NCI-H1436 (cell line): ENCODE measurements at places on chromosomes 3 and 15.

- no peak for DNase-seq
Observed at GRCh38 chr15:59276225-59277178, 69.9 kb downstream of the LDHAL6B start.

DNA sequence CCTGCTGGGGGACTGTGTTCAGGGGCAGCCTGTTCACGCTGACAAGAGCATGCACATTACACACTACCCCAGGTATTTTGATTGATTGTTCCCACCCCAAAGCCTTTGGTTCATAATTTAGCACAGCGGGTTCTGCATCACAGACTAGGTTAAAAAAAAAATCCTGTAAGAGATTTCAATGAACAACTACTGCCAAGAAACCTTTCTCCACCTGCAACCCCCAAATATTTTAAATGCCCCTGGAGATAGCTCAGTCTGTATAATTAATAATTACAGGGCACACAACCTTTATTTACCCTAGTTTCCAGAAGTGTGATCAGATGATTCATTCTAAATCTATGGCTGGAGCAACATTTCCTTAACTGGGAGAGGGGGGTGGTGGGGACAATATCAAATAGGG is 87.6 kb downstream of the NR2F2 start:
- no peak for DNase-seq

GRCh38 chr3:49476563-49476962 is 6.5 kb downstream of the DAG1 start:
- no peak for DNase-seq

- DNase-seq = no peak
Observed at GRCh38 chr15:89340573-89340972, 5.9 kb upstream of the POLG start.

DNA sequence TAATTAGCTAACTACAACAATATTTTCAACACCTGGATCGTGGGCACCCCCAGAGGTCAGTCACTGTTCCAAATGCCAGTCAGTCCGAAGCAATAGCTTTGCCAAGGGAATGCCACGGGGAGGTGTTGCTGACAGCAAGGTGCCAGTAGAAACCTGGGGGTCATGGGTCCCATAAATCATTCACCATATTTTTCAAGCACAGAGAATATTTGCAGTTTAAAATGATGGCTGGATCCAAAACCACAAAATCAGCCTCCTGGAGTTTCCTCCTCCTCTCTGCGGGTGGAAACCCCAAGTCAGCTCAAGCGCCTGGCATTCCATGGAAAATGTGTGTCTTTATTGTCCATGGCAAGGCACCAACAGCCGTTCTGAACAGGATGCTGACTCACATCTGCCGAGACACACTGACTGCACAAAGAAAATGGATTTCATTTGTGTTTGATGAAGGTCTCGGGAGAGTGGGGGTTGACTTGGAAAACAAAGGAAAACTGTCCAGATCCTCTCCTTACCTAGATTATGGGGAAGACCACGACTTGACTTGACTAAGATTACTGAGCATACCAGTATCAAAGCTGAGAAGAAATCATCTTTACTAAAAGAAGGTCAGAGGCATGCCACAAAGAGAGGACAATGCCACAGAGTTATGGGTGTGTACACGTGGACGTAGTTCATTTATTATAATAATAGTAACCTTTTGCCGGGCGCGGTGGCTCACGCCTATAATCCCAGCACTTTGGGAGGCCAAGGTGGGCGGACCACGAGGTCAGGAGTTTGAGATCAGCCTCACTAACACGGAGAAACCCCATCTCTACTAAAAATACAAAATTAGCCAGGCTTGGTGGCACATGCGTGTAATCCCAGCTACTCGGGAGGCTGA is 26.4 kb downstream of the ANXA2 start:
- no peak for DNase-seq

DNA sequence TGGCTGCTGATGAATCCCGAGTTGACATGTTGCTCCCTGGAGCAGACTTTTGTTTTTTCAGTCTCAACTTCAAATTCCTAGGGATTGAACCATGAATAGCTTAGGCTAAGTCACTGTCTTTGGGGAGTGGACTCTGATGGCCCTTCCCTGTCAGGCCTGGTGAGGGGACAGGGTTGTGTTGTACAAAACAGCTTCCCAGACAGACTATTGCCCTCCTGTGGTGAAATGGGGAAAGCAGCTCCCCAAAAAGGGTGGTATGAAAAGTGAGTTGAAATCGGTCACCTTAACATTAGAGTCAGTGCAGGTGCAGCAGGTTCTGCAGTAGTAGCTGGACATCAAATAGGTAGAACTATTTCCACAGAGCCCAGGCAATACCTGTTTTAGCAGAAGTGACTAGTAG is 775.6 kb downstream of the ROBO2 start:
- no peak for DNase-seq

DNA sequence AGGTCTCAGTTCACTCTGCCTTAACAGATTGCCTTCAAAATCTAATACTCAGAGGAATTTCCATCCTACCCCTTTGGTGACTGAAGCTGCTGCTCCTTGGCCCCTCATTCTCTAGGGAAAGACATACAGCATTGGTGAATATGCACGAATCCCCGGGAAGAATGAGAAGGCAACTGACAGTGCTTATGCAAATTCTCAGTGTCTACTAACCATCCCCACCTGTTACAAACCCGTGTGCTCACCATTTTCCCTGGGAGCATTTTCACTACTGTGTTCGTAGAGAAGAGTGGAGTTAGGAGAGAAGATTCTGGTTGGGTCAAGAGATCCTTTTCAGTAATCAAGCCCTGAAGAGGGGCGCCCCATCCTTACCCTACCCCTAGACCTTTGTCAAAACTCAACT is 37.7 kb downstream of the SYNM start:
- DNase-seq = no peak

GRCh38 chr3:151232991-151233390 is 30.0 kb upstream of the GPR171 start:
- DNase-seq = no peak

GRCh38 chr3:52299879-52300611 is 12.4 kb downstream of the GLYCTK start:
- no peak for DNase-seq

GRCh38 chr15:78734451-78735064 is 76.7 kb downstream of the ADAMTS7 start:
- no peak for DNase-seq

DNA sequence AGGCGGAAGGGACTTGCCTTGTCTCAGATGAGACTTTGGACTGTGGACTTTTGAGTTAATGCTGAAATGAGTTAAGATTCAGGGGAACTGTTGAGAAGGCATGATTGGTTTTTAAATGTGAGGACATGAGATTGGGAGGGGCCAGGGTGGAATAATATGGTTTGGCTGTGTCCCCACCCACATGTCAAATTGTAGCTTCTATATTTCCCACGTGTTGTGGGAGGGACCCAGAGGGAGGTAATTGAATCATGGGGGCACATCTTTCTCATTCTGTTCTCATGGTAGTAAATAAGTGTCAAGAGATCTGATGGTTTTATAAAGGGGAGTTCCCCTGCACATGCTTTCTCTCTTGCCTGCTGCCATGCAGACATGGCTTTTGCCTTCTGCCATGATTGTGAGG is 89.2 kb downstream of the CGGBP1 start:
- DNase-seq = no peak

GRCh38 chr3:123799544-123800361 is 84.4 kb downstream of the MYLK start:
- no peak for DNase-seq

GRCh38 chr3:42689421-42690014 is 4.2 kb downstream of the KLHL40 start:
- no peak for DNase-seq

DNA sequence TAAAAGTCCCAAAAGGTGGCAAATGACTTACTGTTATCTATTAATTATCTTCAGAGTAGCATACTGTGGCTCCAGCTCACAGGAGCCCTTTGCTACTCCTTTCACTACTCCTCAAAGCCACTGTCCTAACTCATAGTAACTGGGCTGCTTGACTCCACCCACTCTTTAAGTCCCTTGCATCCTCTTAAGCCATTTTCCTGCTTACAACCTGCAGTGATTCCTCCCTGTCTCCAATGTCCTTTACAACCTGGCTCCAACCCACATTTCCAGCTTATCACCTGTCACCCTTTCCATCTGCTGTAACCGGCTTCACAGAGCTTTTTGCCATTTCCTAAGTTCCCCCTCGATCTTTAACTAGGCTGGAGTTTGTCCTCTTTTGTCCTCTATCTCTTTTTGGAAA is 388.1 kb downstream of the FGF12 start:
- no peak for DNase-seq

DNA sequence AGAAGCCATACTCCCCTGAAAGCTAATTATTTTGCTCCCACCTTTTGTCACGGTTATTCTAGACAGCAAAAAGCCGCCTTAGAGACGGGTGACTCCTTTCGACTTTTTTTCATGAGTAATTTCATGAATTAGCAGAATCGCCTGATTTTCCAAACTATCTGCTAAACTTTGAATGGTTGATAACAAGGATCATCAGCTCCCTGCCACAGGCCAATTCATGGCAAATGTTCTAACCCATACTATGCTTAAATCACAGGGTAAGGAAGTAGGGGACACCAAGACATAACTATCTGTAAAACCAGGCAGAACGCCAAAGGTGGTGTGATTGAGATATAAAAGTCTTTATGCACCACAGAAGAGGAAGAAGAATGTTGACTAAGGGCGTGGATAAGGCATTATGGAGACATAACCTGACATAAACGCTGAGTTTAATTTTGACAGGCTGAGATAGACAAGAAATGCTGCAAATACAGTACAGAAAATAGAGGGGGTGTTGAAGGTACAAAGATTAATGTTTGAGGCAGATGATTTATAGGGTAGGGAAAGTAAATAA is 891 bp upstream of the DMXL2 start:
- DNase-seq = no peak

GRCh38 chr3:194857469-194858113 is 171.9 kb downstream of the FAM43A start:
- no peak for DNase-seq

GRCh38 chr3:157063926-157064325 is 96.0 kb downstream of the CCNL1 start:
- DNase-seq = no peak

DNA sequence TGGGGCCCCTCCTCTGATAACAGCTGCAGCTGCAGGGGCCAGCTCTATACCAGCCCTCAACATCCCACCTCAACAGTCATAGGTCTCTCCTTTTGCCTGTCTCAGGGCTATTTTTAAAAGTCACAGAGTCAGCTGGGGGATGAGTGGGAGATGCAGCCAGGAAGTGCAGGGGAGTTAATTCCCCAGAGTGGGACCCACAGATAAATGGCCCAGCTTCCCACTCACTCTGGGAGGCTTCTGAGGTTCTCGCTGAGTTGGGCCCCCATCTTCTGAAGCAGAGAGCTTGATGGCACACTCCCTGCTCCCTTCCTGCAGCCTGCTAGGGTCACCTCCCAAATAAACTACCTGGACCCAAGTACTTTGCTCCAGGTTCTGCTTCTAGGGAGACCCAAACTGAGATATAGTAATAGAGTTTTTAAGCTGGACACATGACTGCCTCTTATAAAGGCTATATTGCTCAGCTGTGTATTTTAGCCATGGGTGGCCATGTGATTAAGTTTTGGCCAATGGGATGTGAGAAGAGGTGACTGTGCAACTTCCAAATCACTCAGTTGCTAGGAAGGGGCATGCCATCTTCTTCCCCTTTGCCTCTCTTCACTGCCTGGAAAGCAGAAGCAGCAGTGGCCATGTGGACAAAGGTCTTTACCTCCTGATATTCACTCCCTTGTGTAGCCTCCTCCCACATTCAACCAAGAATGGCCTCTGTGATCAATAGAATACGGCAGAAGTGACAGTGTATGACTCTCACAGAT is 15.5 kb upstream of the VIPR1 start:
- no peak for DNase-seq

DNA sequence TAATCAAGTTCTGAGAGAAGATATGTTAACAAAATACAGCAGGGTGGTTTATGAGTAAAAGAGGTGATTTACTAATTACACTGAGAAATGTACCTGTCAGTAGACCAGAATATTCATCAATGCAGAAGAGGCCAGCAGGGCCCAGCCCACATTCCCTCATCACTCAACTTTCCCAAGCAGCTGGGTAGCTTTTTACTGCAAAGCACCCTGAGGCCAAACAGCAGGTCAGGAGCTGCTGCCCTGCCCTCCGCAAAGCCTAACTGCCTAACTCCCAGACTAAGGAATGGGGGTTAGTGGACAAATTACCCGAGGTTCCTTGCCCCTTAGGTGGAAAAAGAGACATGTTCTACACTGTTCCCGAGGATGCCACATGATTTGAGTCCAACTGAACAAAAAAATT is 108.2 kb downstream of the TBL1XR1 start:
- DNase-seq = no peak

GRCh38 chr15:41647262-41647661 is 12.9 kb upstream of the MGA start:
- DNase-seq = no peak

DNA sequence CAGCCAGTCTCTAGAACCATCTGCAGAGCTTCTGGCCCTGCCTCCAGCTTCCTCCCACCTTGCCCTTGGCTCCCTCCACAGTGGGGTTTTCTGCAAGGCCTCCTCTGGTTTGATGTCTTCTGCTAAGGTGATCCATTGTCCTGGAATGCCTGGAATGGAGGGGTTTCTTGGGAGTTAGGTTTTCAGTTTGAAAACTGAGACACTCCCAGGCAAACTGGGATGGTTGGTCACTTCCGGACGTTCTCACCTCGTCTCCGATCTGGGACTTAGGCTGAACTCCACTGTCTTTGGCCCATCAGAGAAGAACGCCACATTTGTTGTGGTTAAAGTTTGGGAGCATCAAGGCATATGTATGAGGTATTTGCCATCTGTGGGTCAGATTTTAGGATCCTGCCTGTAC is 77.4 kb upstream of the KLHL25 start:
- no peak for DNase-seq

DNA sequence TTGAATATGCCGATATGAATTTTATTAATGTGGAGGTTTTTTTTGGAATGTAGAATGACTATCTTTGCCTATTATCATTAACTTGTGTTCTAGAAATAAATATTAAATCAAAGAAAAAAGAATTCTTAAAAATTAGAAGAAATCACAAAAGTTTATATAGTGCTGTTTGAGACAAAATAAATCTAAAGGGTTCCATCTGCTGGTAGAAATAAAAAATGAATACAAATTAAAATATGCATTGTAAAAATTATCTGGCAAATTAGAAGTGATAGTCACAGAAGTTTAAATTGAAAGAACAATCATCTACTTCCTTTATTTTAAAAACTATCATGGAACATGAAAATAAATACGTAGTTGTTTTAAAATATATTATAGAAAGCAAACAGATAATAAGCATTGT is 22.7 kb upstream of the ZBTB20 start:
- no peak for DNase-seq

DNA sequence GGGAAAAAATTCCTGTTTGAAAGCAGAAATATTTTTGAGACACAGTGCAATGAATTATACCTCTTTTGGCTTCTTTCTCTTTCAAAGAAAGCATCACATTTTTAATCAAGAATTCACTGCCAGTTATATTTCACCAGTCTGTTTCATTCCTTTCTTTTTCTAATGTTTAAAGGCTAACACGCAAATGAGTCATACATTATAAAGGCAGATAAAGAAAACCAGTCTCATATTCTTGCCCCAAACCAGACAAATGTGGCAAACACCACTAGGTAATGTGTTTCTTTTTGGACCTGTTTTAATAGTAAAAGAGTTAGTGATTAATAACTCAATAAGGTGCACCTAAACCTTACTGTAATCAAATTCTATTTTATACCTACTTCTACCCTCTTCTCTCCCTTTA is 83.8 kb downstream of the PLOD2 start:
- DNase-seq = no peak
